Thoracic aorta (tissue), 2 donors: ENCODE measurements at places on chromosomes 1 and 21.

GRCh38 chr21:27534206-27534605 is 567.3 kb upstream of the ADAMTS5 start:
- no peak for DNase-seq

- no peak for DNase-seq
Measured at GRCh38 chr1:233172201-233172600, 123.3 kb downstream of the PCNX2 start.

DNA sequence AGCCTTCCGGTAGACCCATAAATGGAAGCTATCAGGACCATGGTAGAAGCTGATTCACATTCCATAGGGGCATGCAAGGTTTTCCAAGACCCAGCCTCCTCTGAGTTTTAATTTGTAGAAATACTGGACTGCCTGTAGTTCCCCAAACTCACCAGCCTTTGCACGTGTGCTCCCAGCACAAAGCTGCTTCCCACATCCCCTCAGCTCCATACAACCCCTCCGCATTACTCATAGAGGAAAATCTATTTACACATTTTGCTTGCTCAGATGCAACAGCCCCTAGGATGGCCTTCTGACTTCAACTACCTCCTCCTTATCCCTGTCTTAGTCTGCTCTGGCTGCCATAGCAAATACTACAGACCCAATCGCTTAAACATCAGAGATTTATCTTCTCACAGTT is 336.2 kb downstream of the SETD4 start:
- no peak for DNase-seq

DNA sequence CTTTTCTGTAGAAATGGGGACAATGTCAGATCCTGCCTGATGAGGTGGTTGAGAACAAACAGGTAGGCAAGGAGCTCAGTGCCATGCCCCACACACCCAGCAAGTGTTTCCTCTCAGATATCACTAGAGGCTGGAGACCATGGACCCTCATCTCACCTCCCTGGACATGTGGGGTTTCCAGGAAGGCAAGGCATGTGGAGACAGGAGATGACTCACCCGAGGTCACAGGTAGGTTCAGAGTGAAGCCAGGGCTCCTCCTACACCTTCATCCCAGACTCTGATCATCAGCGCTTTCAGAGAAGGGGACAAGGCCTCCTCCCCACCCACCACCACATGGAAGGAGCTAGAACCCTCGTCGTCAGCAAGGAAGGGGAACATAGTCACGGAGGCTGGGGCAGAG is 69.2 kb downstream of the MATN1 start:
- DNase-seq = no peak

GRCh38 chr1:149888247-149888998 is 10.9 kb upstream of the BOLA1 start:
- peak; percentile 58 for DNase-seq
